ENCODE measurements at places on chromosomes 7 and 10.

- DNase-seq: no peak
Observed at GRCh38 chr10:96509017-96509641, 4.6 kb downstream of the TLL2 start.

- no peak for DNase-seq
Observed at GRCh38 chr7:115267503-115267902, 345.6 kb downstream of the MDFIC start.

DNA sequence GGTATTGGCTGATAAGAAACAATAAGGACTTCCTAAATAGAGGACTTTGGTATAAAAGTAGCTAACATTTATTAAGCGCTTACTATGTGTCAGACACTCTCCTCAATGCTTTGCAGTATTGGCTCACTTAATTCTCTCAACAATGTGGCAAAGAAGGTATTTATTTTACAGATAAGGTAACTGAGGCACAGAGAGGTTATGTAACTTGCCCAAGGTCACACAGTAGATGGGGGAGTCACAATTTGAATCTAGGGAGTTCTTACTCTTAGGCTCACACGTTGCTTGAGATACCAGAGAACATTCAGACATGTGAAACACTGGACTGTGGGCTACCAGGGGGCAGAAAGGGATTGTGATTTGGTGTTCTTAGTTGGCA, 60.8 kb upstream of the GPR158 start:
- DNase-seq: no peak

DNA sequence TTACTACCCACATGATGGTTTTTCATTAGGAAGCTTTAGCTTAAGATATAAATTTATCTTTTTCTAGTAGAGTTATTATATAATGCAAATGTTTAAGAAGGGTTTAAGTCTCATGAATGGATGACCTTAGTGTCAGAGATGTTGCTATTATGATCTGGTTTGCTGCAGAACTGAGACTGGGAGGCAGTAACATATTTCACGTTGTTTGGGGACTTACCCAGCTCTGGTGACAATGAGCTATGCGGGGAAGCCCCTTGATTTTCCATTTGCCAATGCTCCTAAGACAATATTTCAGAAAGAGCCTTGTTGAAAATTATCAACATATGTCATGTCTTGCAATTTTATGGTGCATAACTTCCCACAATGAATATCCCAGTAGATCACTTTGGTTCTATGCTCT, 754.6 kb downstream of the REEP3 start:
- no peak for DNase-seq

GRCh38 chr7:158779061-158780000, 50.0 kb downstream of the ESYT2 start:
- no peak for DNase-seq

- no peak for DNase-seq
Observed at GRCh38 chr7:158067931-158068482, 519.6 kb downstream of the PTPRN2 start.

- DNase-seq: no peak
Observed at GRCh38 chr10:17022466-17022825, 107.2 kb downstream of the CUBN start.

DNA sequence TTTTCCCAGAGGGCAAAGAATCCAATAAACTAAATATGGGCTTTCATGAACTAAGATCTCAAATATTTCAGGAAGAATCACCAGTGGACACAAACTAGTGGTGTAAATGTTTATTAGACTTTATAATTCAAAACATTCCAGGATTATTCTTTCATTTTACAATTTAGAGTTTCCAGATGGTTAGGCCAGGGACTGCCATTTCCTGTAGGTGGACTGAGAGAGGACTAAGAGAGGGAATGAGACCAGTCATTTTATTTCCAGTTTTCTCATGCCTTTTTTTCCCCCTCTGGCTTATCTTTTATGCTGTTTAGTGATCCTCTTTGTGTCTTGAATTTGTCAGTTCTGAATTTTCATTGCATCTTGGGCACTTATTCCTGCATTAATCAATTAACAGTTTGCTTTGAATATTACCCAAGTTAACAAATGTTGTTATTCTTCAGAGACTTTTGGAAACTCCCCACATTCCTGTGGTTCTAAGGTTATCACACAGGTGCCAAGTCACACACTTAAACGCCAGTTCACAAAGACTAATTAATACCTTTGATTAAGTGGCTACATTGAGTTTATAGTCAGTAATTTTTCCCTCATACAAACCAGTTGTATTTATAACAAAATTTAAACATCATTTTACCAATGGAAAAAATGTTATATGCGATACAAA, 12.3 kb downstream of the CISD1 start:
- DNase-seq: no peak

- no peak for DNase-seq
Observed at GRCh38 chr10:3395041-3395440, 222.5 kb upstream of the PITRM1 start.

DNA sequence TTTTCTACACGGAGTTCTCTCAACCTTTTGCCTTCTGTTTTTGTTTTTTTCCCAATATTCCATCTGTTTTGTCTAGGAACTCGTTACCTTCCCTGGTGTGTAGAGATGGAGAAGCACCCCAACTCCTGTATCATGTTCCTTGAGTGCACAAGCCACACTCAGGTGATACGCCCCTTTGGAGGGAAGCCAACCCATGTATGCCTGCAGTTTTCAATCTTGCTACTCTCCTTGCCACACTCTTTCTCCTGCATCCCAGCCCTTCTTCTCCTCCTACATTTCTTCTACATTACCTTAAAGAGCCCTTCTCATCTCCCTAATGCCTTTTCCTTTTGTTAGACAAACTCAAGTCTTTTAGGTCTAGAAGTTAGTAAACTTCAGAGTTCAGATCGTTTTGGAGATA, 10.2 kb upstream of the SP4 start:
- DNase-seq: no peak

GRCh38 chr10:127450644-127451043, 98.5 kb upstream of the NPS start:
- no peak for DNase-seq

GRCh38 chr7:149006345-149006725, 22.0 kb downstream of the PDIA4 start:
- DNase-seq: no peak

- no peak for DNase-seq
Observed at GRCh38 chr7:19554581-19554980, 154.3 kb downstream of the POLR1F start.

- DNase-seq: no peak
Observed at GRCh38 chr7:102104245-102104644, 182.4 kb upstream of the SH2B2 start.

DNA sequence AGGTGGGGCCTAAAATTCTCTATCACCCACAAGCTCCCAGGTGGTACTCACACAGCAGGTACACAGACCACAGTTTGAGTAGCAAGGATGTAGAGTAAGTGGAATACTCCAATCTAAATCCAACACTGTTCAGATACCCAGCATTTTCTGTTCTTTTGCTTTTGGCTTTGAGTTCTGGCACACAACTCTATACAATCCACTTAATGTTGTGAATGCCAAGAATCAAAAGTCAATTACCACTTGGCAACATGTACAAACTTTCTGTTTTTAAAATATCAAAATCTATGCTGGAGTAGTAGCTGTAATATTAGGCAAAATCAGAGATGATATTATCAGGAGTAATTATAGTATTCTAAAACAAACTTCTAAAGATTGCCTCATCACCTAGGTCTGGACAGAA, 133.4 kb upstream of the LRRTM3 start:
- no peak for DNase-seq

DNA sequence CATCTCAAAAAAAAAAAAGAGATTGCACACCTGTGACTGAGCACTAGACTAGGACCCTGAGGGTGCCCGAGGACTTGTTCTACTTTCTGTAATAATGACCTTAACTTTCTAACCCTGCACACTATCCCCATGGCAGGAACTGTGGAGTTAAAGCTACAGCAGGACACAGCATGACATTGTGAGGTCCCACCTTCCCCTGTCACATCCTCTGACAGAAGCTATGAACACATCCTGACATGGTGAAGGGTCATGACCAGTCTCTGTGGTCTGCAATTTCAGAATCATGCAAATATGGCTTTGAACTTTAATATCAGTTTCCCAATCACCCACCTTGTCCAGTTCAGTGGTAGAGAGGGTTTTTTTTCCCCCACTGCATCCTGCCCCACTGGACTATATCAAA, 18.5 kb upstream of the SAR1A start:
- no peak for DNase-seq

DNA sequence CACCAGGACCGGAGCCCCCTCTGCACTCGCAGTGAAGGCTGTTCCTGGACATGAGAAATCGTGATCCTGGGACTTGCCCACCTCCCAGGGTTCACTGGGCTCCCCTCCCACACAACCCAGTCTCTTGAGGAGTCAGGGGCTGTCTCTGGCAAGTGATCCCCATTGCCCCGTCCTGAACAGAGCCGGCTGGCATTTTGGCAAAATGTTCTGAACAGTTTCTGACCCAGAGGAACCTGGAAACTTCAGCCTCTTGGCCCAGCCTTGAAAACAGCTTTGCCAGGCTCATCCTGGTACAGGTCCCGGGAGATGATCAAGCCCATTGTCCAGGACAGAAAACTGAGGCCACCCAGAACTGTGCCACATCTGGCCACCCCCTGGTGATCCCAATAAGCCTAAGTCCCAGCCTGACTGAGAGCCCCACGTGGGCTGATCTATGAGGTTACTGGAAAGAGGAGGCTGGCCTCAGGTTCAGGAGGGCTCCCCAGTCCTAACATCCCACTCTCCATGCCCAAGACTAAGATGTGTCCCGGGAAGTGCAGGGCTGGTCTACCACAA, 115.7 kb downstream of the OAT start:
- DNase-seq: no peak

DNA sequence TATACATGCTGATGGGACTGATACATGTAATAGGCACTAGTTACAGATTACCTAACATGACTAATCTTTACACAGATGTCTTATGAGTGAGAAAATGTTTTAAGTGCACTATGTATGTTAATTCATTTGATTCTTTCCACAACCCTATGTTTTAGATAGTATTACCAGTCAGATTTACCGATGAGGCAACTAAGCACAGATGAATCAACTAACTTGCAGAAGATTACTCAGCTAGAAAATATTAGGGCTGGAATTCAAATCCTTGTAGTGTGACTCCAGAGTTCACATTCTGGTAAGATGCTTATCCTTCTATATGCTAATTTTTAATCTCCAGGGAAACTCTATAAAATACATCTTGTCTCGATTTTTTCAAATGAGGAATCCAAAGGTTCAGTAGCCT, 964.9 kb downstream of the REEP3 start:
- no peak for DNase-seq

- DNase-seq: no peak
Observed at GRCh38 chr7:92648067-92648466, 57.9 kb upstream of the FAM133B start.

- no peak for DNase-seq
Observed at GRCh38 chr10:5895804-5896203, 5.8 kb downstream of the FBH1 start.

DNA sequence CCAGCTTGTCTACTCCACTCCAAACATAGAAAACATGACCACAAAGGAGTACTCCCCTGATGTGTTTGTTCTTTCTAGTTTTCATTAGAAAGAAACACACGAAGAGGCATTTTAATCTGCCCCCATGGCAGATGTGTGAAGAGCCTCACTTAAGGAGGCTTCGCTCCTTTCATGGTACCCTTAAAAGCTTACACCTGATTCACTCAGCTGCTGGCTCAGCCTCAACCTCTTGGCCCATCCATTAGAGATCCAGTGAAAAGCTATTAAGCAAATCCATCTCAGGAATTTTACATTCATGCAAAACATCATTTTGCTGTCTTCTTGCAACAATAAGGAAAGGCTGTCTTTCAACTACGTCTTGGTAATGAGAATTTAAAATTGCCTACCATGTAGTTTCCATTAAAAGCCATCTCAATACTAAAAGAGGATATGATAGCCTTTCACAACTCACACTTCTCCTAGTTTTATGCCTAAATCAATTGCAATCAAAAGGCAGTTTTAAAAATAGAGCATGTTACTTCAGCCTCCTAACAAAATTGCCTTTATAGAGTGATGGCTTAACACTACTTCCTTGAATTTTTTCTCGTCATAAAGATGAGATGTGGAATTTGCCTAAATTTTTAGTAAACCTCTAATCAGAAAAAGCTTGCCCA, 22.7 kb downstream of the MACC1 start:
- DNase-seq: no peak

DNA sequence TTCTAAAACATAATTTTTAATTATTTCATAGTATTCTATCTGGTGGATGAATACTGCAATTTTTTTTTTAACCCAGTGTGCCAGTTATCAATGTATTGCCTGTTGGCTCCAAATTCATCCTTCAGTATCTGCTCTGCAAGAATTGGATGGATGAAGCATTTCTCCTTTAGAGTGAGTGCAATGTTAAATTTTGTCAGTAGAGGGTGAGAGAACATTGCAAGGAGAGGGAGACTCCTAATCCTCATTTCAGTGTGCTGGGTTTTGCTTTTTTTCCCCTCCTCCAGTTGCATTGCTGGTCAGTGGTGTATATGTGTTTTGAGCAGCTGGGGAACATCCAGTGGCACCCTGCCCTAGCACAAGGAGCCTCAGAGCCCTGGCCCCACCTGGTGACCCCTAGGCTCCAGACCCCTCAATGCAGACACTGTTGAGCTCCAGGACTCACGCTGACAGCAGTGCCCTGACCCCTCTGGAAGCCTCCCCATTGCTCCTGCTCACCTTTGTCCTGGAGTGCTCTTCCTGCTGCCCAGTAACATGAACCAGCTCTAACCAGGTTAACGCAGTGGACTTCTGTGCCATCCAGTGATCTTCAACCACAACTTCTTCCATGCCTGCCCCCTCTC, 199.4 kb downstream of the USP6NL start:
- DNase-seq: no peak

GRCh38 chr7:36416251-36416650, 26.6 kb downstream of the ANLN start:
- no peak for DNase-seq

GRCh38 chr10:47057471-47057870, 146.2 kb downstream of the PTPN20 start:
- no peak for DNase-seq

DNA sequence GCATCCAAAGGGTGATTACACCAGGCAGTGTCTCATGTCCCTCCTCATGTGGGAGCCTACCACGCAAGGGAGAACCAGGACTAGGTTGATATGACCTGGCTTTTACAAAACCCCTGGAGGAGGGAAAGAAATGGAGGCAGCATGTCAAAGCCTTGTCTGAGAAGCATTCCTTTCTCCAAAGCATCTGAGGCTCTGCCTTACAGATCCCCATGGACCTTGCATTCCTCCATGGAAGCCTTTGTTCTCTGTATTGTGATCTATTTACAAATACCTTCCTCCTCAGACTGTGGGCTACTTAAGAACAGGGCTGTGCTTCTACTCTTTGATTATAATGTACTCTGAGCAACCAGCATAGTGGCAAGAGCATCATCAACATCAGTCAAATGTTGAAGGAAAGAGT, 197.0 kb downstream of the PLXNA4 start:
- no peak for DNase-seq

All from activated gamma-delta T cell treated with anti-CD3 and anti-CD28 coated beads, Interleukin-2, amount 50 U/mL, for 16 hours (primary cell).